ENCODE measurements at places on chromosomes 2 and 18. TPM values are rescaled to one million over a fixed set of nuclear protein-coding genes. Genes with fewer than 3 reads are reported as not detected.

Gene HJURP
- total RNA-seq: 1.7 TPM

Gene ASB18
- not detected for total RNA-seq

Gene IL1B
- total RNA-seq: not detected

Gene WDR54
- 11.4 TPM for total RNA-seq

Gene CHRNA1
- not detected for total RNA-seq

Gene ADAM23
- 1.3 TPM for total RNA-seq

Gene DLGAP1
- 42.2 TPM for total RNA-seq

- no peak for DNase-seq
Observed at GRCh38 chr2:34899079-34899478, 1300.0 kb upstream of the FAM98A start.

- DNase-seq: no peak
Observed at GRCh38 chr2:227942021-227942420, 70.6 kb downstream of the DAW1 start.

DNA sequence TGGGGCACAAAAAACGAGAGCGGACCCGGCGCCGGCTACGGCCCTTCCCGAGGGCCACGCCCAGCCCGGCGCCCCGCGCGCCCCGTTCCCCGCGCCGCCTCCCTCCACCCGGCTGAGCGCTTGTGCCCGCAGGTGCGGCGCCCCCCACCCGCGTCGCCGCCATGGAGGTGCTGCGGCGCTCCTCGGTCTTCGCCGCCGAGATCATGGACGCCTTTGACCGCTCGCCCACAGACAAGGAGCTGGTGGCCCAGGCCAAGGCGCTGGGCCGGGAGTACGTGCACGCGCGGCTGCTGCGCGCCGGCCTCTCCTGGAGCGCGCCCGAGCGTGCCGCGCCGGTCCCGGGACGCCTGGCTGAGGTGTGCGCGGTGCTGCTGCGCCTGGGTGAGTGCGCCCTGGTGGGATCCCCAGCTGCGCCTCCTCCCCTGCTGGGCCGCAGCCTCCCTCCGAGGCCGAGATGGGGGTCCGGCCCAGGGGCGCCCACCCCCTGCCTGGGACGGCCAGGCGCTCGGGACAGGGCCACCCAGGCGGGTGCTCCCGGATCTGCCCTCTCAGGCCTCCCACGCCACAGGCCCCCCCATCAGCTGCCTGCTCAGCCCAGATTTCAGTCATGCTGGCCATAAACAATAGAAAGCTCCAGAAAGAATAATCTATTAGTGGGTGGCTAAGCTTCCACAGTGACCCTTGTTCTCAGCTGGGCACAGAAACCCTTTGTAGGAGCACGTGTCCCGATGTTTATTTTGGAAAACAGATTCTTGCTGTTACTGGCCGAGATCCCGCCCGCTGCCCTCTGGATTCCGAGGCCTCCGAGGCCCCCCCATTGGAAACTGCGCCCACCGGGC, 997 bp downstream of the BOK start:
- DNase-seq: peak; percentile 27

DNA sequence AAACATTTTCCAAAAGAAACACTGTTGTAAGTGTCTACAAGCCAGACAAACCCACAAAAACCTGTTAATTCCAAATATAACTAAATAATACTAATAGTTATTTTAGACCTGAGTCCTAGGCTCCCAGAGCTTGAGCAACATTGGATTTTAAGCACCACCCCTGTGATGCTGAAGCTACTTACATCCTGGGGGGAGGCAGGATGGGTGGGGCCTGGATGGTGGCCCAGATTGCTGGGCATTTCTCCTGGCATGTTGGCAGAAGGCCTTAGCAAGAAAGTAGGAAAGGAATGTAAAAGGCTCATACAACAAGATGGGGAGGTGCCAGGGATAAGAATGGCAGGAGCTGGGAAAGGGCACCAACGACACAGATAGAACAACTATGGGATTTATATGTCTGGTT, 50.7 kb upstream of the OTX1 start:
- DNase-seq: no peak

- peak; percentile 30 for DNase-seq
Observed at GRCh38 chr2:18800240-18800971, 211.0 kb upstream of the NT5C1B start.

DNA sequence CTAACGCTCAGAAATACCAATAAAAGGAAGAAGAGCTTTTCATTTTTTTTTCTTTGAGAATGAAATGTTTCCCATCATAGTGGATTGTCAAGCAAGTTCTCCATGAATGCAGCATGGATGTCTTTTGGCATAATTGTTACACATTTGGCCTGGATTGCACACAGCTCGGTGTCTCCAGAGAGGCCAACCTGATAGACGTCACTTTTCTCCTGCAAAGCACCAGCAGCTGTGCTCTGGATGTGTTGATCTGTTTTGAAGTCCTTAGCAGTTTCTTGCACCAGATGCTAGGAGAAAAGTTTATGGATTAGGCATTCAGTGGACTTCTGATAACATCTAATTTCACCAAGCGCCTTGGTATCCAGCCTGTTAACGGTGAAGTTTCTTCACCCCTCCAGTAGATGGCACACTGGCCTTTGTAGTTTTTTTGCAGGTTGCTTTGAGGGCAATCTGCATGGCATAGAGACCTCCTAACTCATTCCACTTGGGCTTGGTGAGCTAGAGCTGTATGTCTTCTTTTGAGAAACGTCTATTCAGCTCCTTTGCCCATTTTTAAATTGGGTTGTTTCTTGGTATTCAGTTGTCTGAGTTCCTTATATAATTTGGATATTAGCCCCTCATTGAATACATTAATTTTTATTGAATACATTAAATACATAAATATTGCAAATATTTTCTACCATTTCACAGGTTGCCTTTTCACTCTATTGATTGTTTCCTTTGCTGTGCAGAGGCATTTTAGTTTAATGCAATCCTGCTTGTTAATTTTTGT, 59.7 kb downstream of the PTH2R start:
- DNase-seq: no peak

DNA sequence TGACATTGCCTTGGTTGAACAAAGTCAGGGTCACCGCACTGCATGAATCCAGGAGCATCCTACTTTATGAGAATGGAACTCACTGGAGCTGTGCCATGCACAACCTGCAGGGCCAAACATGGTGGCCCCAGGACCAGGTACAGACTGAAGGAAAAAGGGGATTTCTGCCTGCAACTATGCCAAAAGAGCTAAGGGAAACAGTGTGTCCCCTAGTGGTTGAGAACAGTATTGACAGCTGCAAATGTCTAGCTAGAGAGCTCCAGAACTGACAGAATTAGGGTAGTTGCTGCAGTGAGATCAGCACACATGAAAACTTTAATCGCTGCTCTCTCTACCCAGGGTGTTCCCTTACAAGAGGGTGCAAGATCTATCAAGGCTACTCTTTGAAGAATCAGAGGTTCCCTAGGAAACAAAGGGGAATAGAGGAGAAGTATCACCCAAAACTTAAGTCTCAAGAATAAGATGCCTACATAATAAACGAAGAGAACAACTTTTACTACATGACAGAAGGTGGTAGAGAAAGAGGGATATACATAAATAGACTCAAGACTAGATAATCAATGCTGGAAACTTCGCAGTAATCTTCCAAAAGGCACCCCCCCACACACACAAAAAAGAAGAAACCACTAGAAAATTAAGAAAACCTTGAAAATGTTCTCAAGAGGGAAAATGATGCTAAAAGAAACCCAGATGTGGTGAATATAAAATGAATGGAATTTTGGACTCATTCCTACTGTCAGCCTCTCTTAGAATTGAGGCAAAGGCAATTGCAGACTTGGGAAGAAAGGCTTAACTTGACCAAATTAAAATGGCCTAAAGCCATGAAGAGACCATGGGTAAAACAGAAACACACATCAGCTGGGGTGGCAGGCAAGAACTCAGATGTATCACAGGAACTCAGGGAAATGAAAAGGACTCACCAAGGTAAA, 43.6 kb upstream of the IHH start:
- no peak for DNase-seq

GRCh38 chr2:63588385-63589147, at the start of the genes MDH1 and WDPCP:
Gene MDH1, plus strand, starts transcription at chr2:63588963. Its CDS starts 81 bp downstream, at chr2:63589044.
Gene WDPCP, minus strand, starts transcription at chr2:63588477. Its CDS starts 206 bp downstream, at chr2:63588271.
- peak; percentile 96 for DNase-seq

DNA sequence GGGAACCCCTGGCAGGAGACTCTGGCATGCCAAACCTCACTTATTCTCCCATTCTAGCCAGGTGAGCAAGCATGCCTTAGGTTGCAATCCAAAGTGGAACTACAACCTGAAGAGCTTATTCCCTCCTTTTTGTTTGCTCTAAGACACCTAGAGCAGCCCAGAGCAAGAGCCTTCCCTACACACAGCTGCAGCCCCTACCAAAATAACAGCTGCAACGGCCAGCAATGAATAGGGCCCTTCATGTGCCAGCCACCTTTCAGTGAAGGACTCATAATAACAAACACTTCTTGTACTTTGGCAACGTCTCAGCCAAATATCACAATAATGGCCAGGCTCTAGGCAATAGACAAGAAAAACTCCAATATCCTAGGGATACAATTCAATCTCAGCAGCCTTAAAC, 178.7 kb downstream of the ALK start:
- DNase-seq: no peak

Data from prostate gland (tissue), 2 donors.